ENCODE measurements at places on chromosomes 13 and 19. TPM values are rescaled to one million over a fixed set of nuclear protein-coding genes. Genes with fewer than 3 reads are reported as not detected.

- H3K36me3 ChIP-seq = no peaks in the 10 kb centered on the region
- H3K4me3 ChIP-seq = no peak overlapping the region
- H3K4me1 ChIP-seq = peaks cover 3% of the 10 kb centered on the region
Observed at GRCh38 chr19:46205183-46205984, 24.2 kb upstream of the IGFL1 start.

DNA sequence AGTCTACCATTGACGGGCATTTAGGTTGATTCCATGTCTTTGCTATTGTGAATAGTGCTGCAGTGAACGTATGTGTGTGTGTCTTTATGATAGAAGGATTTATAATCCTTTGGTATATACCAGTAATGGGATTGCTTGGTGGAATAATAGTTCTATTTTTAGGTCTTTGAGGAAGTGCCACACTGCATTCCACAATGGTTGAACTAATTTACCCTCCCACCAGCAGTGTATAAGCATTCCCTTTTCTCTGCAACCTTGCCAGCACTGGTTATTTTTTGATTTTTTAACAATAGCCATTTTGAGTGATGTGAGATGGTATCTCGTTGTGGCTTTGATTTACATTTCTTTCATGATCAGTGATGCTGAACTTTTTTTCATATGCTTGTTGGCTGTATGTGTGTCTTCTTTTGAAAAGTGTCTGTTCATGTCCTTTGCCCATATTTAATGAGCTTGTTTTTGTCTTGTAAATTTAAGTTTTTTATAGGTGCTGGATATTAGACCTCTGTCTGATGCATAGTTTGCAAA lies 37.5 kb downstream of the RFC3 start:
- H3K27me3 ChIP-seq = no peaks in the 10 kb centered on the region
- H3K36me3 ChIP-seq = no peaks in the 10 kb centered on the region
- no peak overlapping the region for H3K27ac ChIP-seq
- no peaks in the 10 kb centered on the region for H3K4me1 ChIP-seq
- no peak for DNase-seq

- no peaks in the 10 kb centered on the region for H3K4me1 ChIP-seq
- DNase-seq = no peak
- H3K36me3 ChIP-seq = no peaks in the 10 kb centered on the region
- no peak overlapping the region for H3K4me3 ChIP-seq
- H3K27me3 ChIP-seq = no peaks in the 10 kb centered on the region
Observed at GRCh38 chr13:30847650-30848307, 58.3 kb upstream of the MEDAG start.

CACNA1A gene
- total RNA-seq = 0.44 TPM

RUBCNL gene
- total RNA-seq = 1.0 TPM

FAM83E gene
- not detected for total RNA-seq
